Sigmoid colon (tissue), 7 donors: ENCODE measurements at places on chromosomes 1 and 21.

- no peak overlapping the region for H3K4me3 ChIP-seq
- no peaks in the 10 kb centered on the region for H3K36me3 ChIP-seq
- no peak for DNase-seq
- H3K27me3 ChIP-seq, result no peaks in the 10 kb centered on the region
- no peaks in the 10 kb centered on the region for H3K4me1 ChIP-seq
Measured at GRCh38 chr1:157984469-157984868, 9.0 kb upstream of the KIRREL1 start.

GRCh38 chr1:244496186-244496585, 35.1 kb downstream of the CATSPERE start:
- H3K27me3 ChIP-seq, result no peaks in the 10 kb centered on the region
- H3K4me1 ChIP-seq, result no peaks in the 10 kb centered on the region
- H3K4me3 ChIP-seq, result no peak overlapping the region

DNA sequence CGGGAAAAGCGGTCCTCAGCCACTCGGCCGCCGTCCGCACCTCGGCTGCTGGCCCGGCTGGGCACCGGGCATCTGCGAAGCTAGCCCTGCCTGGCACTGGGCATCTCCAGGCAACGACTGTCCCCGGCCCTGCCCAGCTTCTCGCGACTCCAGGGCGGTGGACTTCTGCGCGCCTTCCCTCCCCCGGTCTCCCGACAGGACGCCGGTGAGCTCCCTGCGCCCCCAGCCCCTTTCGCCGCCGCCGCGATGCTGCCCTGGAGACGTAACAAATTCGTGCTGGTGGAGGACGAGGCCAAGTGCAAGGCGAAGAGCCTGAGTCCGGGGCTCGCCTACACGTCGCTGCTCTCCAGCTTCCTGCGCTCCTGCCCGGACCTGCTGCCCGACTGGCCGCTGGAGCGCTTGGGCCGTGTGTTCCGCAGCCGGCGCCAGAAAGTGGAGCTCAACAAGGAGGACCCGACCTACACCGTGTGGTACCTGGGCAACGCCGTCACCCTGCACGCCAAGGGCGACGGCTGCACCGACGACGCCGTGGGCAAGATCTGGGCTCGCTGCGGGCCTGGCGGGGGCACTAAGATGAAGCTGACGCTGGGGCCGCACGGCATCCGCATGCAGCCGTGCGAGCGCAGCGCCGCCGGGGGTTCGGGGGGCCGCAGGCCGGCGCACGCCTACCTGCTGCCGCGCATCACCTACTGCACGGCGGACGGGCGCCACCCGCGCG, 514 bp downstream of the FAM43B start:
- H3K4me1 ChIP-seq, result peaks cover 27% of the 10 kb centered on the region
- no peak for DNase-seq

DNA sequence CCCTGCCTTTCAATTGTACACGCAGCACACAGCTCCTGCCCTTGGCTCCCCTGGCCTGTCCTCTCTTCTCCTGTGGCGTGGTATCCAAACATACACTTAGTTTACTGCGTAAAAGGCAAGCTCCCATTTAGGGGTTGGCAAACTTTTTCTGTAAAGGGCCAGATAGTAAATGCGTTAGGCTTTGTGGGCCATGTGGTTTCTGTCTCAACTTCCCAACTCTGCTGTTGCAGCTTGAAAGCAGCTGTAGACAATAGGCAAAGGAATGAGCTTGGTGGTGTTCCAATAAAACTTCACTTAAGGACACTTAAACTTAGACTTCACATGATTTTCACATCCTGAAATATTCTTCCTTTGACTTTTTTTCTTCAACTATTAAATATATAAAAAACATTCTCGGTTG, 63.3 kb downstream of the RHOU start:
- peak; percentile 90 for DNase-seq
- no peaks in the 10 kb centered on the region for H3K27me3 ChIP-seq
- no peak overlapping the region for H3K4me3 ChIP-seq

DNA sequence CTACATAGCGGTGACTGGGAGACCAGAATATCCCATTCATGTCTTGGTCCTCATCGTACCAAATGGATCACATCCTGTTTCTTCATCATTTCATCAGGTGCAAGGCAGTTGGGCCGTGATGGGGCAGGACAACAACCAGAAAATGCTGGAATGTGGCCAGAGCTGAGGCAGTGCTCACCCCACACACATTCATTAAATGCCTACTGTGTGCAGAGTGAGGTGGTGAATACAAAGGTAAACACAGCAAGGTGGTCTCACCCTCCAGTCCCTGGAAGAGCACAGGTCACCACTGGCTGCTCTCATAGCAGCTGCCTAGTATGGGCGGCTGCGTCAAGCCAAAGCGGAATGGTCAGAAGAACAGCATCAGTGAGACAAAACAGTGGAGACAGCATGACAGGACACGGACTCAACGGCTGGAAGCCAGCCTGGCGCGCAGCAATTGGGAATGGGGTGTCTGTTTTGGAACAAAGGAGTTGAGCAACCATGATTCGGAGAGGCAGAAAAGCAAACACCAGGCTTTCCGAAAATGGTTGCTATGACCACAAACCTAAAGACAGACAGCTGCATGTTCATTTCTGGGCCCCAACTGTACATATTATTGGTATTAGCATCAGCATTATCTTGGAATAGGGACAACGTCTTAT, 5.6 kb upstream of the ADAMTSL4 start:
- H3K4me1 ChIP-seq, result peaks cover 12% of the 10 kb centered on the region
- H3K27ac ChIP-seq, result peak overlapping the region; percentile 52
- H3K4me3 ChIP-seq, result no peak overlapping the region
- DNase-seq, result no peak
- no peaks in the 10 kb centered on the region for H3K36me3 ChIP-seq

GRCh38 chr1:12204140-12204539, 25.7 kb upstream of the VPS13D start:
- no peaks in the 10 kb centered on the region for H3K4me1 ChIP-seq
- no peak overlapping the region for H3K27ac ChIP-seq
- H3K27me3 ChIP-seq, result no peaks in the 10 kb centered on the region
- H3K4me3 ChIP-seq, result no peak overlapping the region
